ENCODE measurements at places on chromosomes 11 and 22.

DNA sequence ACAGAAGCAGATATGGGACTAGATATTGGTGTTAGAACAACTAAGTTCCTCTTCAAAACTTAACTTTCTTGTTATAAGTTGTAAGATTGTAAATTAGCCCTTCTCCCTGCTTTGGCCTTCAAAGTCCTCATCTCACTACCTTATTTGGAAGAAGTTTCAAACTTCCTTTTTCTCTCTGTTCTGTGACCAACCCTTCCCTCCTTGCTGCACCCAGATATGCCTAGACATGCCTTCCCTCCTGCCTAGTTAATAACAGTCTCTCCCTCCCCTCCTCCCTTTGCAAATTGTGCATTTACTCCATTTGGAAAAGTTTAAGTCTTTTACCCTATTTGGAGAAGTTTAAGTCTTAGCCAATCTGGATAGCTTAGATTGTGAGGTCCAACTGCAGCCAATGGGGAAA is 4.9 kb downstream of the OR52K2 start:
- DNase-seq: no peak

- DNase-seq: no peak
Observed at GRCh38 chr11:27571154-27571810, 64.7 kb upstream of the LIN7C start.

DNA sequence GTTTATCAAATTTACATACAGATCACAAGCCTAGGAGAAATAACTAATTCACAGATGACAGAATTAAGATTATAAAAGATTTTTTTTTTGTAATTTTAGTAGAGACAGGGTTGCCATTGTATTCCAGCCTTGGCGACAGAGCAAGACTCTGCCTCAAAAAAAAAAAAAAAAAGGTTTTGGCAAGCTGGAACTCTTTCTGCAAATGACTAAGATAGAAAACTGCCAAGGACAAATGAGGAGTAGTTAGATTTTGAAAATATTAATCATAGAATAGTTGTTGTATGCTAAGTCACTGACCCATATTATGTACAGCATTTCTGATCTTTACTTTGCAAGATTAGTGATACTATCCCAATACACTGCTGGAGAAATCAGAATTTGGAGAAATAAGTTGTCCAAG is 99.2 kb downstream of the C11orf65 start:
- DNase-seq: no peak

GRCh38 chr11:112789481-112789880 is 171.7 kb upstream of the NCAM1 start:
- no peak for DNase-seq

DNA sequence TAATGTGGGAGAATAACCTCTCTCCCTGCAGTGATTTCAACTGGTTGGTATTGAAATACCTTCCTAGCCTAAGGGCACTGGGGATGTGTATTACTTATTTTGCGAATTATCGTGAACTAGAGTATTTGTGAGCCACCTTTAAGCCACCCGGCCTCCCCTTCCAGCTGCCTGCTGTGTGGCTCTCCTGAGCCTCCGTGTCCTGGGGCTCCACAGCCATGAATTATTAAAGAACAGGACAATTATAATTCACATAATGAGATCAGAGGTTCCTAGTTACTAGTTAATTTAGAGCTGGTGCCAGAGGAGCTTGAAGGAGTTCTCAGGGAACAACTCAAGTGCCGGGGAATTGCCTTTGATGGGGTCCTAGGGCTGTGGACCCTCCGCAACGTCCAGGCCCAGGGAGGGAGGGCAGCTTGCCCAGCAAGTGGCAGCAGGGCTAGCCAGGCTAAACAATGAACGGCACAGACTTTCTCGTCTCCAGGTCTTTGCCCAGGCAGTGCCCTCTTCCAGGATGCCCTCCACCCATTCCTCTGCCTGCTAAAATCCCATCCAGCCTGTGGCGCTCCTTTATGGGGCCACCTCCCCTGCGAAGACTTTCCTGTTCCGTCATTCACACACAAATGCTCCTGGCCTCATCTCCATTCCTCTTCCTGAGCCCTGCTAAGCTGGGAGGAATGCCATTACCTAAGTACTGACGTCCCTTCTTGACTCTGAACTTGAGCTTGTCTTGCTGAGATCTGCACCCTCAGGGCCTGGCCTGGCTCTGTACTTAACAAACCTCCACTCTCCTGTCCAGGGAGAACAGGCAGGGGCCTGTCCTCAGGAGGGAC is 91.5 kb downstream of the RTL6 start:
- no peak for DNase-seq

GRCh38 chr22:49039625-49040024 is 788.0 kb downstream of the BRD1 start:
- no peak for DNase-seq

- DNase-seq: no peak
Observed at GRCh38 chr11:34004236-34004635, 47.3 kb upstream of the CAPRIN1 start.

DNA sequence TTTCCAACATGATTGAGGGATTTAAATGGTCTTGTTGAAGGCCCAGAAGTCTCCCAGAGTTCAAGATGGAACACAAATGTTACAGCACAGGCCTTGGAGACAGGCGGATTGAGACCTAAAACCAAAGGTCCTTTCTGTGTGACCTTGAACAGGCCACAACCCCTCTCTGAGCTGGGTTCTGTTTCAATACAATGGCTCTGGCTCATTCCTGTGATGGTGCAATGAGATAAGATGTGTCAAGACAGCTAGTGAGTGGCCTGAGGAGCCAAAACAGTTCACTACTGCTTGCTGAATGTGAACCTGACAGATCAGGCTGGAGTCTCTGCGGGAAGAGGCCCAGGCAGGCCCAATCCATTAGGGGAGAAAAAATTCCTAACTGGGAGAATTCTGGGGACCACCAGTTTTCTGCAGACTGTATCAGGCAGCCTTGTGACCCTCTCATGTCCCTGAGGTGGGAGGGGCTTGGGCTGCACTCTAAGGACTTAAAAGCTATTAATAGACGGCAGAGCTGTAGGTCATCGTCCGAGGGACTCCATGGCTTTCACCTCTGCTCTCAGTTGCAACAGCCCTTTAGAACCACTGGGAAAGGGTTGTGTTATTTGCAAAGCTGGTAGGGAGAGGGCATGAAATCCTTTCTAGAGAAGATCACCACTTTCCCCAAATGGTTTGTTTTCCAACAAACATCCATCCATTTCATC is 126.1 kb upstream of the TEAD1 start:
- no peak for DNase-seq

DNA sequence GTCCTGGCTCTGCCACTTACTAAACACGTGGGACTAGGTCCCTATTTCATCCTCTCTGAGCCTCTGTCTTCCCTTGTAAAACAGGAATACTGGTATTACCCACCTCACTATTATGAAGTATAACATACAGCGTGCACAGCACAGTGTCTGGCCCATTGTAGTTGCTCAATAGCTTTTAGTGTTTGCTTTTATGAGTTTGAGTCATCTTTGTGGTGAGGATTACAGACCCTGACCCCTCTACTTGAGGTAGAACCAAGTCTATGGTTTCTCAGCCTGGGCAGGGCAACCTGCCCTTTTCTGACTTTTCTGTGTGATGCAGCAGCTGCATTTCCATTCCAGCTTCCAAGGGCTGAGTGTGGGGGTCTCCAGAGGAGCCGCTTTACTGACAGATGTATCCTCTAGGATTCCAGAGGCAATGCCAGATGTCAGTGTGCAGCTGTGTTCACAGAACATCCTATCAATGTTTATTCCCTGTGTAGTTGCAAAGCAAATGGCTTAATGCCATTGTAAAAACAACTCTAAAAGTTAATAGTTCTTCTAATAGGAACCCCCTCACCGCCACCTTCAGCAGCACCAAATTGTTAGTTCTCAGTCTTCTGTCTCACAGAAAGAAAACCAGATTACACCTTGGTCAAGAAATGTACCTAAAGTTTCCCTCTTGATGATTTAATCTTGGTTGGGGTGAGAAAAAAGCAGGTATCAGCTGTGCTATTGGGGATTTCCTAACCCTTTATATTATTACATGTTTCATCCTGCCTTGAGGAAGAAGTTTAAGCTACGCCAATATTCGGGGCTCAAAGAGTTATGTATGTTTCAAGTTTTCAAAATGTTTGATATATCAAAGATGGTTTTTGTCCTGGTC is 16.8 kb downstream of the PRR5L start:
- no peak for DNase-seq

DNA sequence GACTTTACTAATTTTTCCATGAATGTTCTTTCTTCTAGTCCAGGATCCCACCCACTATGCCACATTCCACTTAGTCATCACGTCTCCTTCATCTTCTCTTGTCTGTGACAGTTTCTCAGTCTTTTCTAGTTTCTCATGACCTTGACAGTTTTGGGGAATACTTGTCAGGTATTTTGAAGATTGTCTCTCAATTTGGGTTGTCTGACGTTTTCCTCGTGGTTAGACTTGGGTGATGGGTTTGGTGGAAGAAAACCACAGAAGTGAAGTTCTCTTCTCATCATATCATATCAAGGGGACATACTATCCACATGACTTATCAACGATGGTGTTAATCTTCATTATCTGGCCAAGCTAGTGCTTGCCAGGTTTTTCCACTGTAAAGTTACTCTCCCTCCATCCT is 102.4 kb downstream of the LRRC32 start:
- DNase-seq: no peak

GRCh38 chr11:31646216-31646615 is 136.6 kb downstream of the ELP4 start:
- DNase-seq: no peak

DNA sequence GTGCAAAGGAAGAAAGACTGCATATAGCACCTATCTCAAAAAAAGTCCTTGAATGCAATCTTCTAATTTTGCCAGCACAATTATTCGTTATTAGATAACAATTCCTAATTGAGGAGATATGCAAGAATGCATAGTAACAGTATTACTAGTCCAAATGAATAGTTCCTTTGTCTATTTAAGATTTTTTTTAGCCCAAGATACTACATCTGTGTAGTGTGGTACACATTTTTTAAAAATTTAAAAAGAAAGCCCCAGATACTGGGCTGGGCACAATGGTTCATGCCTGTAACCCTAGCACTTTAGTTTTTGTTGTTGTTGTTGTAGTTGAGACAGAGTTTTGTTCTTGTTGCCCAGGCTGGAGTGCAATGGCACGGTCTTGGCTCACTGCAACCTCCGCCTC is 43.7 kb downstream of the RAB6A start:
- DNase-seq: no peak

DNA sequence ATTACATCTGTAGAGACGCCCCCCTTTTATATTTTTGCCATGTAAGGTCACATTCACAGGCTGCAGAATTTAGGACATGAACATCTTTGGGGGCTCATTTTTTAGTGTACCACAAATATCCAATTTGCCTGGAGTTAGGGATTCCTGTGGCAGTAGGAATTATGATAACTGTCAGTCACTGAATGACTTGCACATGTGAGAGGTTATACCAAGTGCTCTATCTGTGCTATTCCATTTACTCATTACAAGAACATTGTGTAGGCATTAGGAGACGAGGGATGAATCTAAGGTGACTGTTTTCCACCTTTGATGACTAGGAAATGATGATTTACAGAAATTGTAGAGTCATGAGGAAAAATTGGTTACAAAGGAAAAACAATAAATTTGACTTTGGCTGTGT is 79.3 kb downstream of the LIF start:
- no peak for DNase-seq

- no peak for DNase-seq
Observed at GRCh38 chr22:37026325-37026724, 6.8 kb downstream of the MPST start.

DNA sequence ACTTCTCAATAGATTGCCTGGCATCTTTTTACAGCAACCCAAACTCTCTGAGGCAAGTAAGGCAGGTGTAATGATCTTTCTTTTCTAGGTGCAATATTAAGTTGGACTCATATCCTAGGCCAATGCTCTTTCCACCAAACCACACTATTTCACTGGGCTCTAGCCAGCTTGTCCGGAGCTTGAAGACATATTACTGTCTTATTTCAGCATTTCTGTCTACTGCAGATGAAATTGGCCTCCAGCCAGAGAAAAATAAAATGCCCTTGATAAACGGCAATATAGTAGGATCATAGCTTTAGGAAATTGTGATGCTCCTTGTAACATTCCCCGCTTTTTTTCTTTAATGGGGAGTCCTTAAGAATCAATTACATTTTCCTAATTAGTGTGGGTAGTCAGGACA is 48.1 kb downstream of the SPON1 start:
- DNase-seq: no peak

DNA sequence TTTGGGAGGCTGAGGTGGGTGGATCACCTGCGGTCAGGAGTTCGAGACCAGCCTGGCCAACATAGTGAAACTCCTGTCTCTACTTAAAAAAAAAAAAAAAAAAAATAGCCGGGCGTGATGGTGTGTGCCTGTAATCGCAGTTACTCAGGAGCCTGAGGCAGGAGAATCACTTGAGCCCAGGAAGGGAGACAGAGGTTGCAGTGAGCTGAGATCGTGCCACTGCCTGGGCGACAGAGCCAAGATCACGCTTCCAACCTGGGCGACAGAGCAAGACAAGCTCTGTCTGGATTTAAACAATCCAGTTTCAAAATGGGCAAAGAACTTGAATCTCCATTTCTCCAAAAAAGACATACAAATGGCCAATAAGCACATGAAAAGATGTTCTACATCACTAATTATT is 12.5 kb downstream of the LMO2 start:
- no peak for DNase-seq

- no peak for DNase-seq
Observed at GRCh38 chr11:120746836-120747609, 235.5 kb downstream of the GRIK4 start.

DNA sequence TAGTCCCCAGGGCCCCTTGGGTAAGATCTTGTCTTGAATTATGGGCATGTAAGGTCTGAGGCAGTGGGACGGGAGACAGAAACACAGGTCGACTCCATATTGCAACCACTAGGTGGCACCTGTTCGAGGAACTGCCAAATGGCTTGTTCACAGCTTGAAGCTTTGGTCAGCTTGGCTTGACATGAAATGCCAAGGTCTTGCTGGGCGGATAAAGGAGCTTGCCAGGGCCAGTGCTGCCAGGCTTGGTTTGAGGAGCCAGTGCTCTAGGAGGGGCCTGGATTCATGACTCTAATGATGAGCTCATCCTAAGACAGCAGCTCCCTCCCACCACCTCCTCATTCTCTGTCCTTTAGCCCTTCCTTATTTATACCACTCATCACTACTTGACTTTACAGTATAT is 11.9 kb upstream of the NRIP3 start:
- DNase-seq: peak; percentile 12

GRCh38 chr11:115334932-115335788 is 169.1 kb downstream of the CADM1 start:
- no peak for DNase-seq

DNA sequence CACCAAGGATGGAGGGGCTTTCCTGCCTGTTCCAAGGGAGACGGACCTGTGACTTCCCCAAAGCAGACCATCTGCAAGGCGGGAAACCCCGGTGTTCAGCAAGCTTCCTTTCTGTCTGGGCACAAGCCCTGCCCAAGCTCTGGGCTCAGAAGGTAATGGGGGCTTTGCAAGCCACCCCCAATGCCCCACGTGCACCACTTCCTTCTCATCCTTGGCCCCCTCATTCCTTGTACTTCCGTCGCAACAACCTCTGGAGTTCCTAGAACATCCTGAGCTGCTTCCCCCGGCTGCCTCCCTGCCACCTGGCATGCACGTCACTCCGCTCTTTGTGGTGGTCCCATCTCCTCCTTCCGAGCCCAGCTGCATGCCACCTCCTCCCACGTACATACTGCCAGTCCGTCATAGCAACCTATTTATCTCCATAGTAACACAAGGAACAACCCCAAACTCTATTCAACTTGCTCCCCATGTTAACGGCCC is 3.9 kb downstream of the MYEOV start:
- no peak for DNase-seq
